ENCODE measurements at places on chromosomes 7 and 10. TPM values are rescaled to one million over a fixed set of nuclear protein-coding genes. Genes with fewer than 3 reads are reported as not detected.

Gene LIPM
- total RNA-seq = not detected

Gene LRRN3
- 56.5 TPM for total RNA-seq

DNA sequence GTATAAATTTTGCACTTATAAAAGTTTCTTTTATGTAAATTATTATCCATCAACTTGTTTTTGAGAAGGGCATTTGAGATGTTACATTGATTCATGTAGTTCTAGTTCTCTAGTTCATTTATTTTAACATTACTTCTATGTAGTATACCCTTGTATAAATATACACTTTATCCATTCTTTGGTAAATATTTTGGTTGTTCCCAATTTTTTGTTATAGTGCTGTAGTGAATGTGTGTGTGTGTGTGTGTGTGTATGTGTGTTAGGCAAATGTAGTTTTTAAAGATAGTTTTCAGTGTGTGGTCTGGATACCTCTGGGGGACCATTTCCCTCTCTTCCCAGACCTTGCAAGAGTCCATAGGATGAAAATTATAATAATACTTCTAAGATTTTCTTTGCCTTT, 15.0 kb downstream of the PRKAR2B start:
- no peak for DNase-seq

DNA sequence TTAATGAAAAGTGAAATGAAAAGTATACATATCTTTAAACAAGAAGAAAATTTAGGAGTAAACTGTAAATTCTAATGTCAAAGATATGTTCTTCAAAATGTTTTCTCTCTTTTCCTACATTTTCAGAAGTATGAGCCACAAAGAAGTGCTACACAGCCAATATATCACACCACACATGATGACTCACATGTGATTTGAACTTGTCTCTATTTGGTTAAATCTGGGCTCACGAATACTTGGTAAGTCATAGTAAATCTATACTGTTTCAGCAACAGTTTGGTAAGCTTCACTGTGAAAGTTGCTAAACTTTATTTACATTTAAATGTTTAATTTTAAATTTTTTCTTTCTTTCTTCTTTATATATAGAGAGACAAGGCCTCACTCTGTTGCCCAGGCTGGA, 380.6 kb upstream of the IGFBP3 start:
- no peak for DNase-seq

Gene CALN1
- total RNA-seq = not detected

GRCh38 chr7:108559253-108559652, 10.3 kb downstream of the THAP5 start:
- no peak for DNase-seq

DNA sequence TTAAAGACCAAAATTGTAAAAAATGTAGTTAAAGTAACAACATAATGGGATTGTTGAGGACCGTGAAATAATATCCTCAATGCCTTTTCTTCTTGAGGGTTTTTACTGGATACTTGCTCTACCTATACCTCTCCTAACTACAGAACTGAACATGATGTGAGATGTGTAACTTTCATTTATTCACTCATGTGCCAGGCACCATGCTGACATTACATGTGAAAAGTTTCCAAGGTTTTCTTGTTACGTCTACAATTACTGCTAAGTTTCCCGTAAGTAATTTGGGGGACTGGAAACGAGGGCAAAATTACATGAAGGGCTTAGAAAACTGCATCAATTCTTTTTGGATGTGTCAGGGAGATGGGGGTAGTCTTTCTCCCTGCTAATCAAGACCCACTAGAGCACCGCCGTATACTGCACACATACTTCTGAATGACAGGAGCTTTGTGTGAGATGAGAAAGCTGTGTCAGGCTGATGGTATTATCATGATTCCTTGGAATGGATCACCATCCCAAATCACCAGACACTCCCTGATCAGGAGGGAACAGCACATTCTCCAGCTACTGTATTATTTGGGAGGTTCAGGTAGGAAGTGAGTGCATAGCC, 41.8 kb downstream of the PTPRZ1 start:
- no peak for DNase-seq

DNA sequence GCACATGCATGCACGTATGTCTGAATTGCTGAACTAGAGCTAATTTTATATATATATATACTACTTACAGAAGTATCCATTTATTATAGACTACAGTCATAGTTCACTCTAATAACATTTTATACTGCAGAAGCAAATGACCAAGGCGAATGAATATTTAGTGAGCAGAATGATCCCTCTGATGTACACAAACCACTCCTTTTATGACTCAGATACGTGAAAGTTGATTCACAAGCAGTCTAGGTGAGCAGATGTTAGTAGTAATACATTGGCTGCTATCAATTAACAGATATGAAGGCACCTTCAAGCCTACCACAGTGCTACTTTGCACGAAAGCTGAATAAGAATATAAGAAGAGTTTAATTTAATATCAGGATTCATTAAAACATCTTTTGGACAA, 10.4 kb downstream of the GPAM start:
- no peak for DNase-seq

Gene CREB5
- not detected for total RNA-seq

- DNase-seq = no peak
These were observed 35.9 kb downstream of the HIPK2 start for GRCh38 chr7:139741789-139742344.

GRCh38 chr7:39341083-39341482, 225.1 kb upstream of the YAE1 start:
- no peak for DNase-seq

Gene IL6
- 0.35 TPM for total RNA-seq

DNA sequence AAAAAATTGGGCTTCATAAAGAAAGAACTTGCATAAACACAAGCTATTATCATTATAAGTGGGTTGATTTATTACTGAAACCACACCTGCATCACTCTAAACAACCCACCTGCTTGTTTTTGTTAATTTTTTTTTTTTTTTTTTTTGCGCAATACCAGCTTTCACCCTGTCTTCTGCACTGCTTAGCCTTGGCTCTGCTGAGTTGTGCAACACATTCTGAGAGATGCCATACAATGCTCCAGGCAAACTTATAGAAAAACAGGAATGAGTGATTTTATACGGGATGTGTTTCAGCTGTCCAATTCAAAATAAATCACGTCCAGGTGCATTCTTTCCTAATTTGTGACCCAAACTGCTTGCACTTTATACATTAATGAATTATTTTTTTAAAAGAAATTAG, 923.6 kb downstream of the GATA3 start:
- no peak for DNase-seq

DNA sequence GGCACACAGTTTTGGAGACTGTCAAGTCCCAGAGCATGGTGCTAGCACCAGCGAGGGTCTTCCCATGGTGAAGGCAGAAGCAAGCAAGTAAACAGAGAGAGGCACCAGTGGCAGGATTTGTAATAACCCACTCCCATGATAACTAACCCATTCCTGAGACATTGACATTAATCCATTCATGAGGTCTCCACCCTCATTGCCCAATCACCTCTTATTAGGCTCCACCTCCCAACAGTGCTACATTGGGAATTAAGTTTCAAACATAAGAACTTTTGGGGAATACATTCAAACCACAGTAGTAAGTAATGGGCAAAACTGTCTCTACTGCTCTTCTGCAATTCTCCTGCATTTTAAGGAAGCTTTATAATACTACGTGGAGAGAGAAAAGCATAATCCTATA, 193.6 kb downstream of the CACNA2D1 start:
- DNase-seq = no peak

Gene GPR85
- total RNA-seq = not detected

Gene FGFBP3
- total RNA-seq = 2.7 TPM

DNA sequence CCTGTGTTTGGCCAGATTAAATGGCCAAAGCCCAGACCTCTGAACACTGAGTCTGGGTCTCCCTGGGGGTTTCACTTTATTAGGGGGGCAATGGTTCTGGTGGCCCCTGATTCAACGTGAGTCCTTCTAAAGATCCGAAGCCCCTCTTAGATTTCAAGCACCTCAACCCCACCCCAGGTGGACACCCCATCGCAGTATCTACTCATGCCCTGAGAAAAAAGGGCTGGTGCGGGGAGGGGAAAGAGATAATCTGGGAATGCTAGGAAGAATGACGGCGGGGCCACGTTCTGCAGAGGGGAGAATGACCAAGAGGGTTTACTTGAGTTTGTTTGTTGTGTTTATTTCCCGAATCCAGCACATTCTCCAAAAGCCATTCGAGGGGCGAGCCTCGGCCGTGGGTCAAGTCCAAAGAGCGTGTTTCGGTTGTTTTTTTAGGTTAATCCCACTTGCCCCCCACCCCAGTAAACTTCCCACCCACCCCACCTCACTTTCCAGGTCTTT, 832 bp downstream of the PDLIM1 start:
- no peak for DNase-seq

DNA sequence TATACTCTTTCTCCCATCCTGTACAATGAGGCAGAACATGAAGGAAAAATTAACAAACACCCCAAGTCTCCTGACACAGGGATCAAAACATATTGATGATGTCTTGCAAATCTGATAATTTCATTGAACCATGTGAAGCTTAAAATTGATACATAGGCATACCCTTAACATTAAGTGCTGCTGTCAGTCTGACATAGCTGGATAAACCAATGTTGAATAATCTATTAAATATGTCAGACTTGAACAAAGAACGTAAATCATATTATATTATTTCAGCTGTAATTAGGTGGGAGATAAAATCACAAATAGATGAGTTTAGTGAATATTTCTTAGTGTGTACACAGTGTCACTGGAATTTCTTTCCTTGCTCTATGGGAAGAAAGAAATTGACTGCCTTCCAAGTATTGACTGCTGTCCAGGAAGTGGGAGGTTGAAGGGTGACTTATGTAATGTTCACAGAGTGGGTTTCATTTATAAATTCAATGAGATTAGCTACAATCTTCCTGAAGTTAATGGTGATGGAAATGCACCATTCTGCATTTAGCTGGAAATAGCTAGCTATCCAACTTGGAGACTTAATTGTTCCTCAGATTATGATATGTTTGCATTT, 170.8 kb downstream of the AUTS2 start:
- no peak for DNase-seq

Gene TMEM130
- total RNA-seq = not detected

DNA sequence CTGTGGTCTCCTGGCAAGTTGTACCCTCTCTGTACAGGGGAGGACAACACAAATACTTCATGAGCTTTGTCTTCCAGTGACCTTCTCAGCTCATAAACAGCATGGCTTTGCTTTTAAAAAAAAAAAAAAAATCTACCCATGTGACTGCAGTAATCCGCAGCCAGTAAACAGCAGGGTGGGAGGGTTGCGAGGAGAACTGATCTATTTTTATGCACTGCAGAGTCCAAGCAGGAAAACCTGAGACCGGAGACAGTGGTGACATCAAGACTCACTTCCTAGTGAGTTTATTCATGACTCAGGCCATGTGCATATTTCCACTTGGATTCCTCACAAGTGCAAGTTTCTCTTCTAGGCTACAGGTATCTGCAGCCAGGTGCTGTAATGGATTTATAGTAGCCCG, 127.9 kb downstream of the NRF1 start:
- DNase-seq = no peak

DNA sequence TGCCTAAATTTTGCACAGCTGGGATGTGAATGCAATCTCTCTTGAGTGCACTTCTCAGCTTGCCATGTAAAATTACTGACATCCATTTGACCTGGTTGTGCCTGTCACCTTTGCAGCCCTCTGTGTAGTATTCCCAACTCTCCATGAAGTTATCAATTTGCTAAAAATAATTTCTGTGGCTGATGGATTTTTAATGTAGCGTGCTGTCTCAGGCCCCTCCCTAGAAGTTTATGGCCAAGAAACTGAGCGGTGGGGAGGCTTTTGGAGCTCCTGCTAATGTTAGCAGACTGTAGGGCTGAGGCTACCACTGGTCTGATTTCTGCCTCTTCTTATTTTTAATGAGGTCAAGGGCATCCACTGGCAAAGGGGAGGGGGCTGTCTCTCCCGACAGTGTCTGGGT, 577.0 kb upstream of the DPP6 start:
- no peak for DNase-seq

- peak; percentile 92 for DNase-seq
These were observed 2.1 kb downstream of the SNX10 start for GRCh38 chr7:26293569-26294308.

DNA sequence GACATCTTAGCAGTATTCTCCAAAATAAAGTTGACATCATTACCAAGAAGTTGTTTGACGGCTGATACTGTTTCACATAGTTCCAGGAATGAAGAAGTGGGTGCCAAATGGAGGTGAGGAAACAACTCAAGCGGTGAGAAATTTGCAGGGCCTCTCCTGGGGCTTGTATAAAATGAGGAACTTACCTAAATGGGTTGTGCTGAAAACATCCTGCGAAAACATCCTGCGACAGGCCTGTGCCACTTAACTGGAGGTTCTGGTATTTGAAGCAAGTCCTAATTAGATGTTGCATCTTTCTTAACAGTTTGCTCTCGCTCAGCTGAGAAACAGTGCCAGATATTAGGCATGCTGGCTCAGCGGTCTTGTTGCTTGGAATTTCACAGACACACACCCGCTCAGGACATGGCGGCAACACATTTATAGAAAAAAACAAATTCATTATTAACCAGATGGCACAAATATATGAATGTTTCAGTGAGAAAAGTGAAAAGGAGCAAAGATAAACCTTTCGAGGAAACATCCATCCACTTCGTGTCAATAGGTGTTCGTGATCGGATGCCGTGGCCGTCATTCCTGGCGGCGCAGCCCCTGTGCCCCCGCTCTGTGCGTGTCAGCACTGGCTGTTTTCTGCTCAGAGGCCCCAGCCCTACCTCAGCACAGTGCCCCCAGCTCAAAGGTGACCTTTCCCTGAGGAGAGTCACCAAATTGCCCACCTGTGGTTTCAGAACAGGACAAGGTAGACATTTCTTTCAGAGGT, 48.1 kb downstream of the CDC123 start:
- DNase-seq = no peak

GRCh38 chr7:132756484-132756990, 180.3 kb upstream of the PLXNA4 start:
- DNase-seq = no peak

- no peak for DNase-seq
These were observed 183.4 kb downstream of the ADARB2 start for GRCh38 chr10:1553951-1554350.

DNA sequence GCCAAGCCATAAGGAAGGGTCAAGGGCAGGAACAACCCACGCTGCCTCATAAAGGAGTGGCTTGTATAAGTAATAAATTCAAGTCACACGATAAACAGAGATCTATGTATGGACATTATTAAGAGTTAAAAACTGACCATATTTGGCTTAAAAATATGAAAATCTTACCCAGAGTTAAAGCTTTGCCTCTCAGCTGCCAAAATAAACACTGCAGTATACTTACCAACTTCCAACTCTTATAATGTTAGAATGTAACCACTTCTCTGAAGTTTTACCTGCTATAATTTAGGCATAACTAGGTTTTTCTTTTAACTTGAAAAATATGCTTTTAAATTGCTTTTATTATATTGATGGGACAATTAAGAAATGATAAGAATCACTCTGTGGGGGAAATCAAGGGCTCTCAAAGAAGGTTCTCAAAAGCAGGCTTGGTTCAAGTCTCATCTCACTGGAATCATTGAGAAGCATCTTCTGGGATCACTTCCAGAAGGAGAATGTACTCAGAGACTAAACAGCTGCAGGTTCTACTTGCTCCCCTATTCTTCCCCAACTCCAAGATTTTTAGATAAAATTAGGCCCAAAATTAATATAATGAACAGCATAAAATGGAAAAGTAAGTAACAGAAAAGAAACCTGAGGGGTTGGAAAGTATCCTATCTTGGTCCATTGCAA, 16.1 kb upstream of the CAV2 start:
- DNase-seq = no peak

Gene TCAF2
- total RNA-seq = 34.7 TPM
